ENCODE measurements at places on chromosomes 5 and 9.

GRCh38 chr5:149931992-149932436 is 12.6 kb downstream of the PDE6A start:
- no peak for DNase-seq

GRCh38 chr5:11594021-11594420 is 310.2 kb downstream of the CTNND2 start:
- no peak for DNase-seq

GRCh38 chr9:100486479-100487176 is 13.7 kb downstream of the TMEFF1 start:
- DNase-seq, result no peak

GRCh38 chr5:148934895-148935400 is 108.5 kb downstream of the ADRB2 start:
- no peak for DNase-seq

DNA sequence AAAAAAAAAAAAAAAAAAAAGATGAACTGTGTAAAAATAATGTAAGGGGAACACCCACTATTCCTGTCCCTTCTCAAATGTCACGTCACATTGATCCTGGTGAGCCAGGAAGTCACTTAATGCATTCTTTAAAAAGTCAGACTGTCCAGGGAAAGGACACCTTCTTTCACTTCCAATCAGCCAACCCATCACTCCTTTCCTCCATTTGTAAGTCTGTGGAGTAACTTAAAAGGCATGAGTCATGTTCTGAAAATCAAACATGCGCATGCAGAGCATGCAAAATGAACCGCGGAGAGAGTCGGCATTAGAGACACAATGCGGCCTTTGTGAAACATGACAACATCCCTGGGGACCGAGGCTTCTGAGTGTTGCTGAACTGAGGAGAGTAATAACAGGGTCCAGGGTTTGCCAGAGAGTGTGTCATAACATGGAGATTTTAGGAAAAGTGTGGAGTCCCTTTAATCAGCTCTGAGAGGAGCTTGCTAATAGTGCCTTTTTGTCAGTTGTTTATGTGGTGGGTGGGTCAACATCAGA is 77.6 kb upstream of the SEMA6A start:
- peak; percentile 58 for DNase-seq

DNA sequence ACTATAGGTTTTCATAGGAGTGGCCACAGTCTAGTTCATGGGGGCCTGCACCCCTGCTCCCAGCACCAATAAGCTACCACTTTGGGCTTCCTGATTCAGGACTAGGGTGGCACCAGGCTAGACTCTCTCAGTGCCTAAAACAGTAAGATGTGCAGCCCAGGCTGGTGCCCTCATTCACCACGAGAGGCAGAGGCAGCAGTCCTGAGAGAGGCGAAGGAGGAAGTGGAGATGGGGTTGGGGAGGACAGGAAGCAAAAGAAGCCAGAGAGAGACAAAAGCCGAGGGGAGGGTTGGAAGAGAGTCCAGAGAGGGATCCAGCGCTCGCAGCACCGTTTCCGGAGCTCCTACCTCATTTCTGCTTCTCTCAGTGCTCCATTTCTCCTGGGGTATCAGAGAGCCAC is 180.9 kb downstream of the MED10 start:
- no peak for DNase-seq
